ENCODE measurements at places on chromosomes 5 and 9.

GRCh38 chr9:76351006-76351405 is 43.2 kb downstream of the RFK start:
- DNase-seq: no peak

GRCh38 chr9:135422341-135422944 is 57.1 kb upstream of the PPP1R26 start:
- DNase-seq: no peak

GRCh38 chr9:31588756-31589155 is 795.7 kb upstream of the ACO1 start:
- DNase-seq: no peak

GRCh38 chr9:122807271-122807900 is 7.5 kb downstream of the OR1K1 start:
- no peak for DNase-seq

DNA sequence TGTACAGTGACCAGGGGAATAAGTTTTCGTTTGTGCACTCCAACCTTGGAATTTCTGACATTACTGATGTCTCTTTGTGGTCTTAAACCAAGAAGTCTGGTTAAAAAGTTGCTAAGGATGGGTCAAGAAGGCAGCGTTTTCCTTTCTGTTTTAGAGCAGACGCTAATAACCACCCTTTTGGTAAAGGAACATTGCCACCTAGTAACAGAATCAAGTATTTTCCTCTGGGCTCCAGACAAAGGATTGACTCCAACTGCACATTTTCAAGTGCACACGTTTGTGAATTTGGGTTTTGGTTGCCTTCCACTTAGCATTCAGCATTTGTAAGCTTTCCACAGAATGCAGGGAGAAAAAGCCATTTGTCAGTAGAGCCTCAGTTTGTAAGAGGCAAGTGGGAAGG is 22.2 kb upstream of the CEP78 start:
- DNase-seq: no peak

- peak; percentile 29 for DNase-seq
Measured at GRCh38 chr9:127976498-127976897, 4.3 kb downstream of the EEIG1 start.

- no peak for DNase-seq
Measured at GRCh38 chr9:95425910-95426551, 90.7 kb downstream of the PTCH1 start.

DNA sequence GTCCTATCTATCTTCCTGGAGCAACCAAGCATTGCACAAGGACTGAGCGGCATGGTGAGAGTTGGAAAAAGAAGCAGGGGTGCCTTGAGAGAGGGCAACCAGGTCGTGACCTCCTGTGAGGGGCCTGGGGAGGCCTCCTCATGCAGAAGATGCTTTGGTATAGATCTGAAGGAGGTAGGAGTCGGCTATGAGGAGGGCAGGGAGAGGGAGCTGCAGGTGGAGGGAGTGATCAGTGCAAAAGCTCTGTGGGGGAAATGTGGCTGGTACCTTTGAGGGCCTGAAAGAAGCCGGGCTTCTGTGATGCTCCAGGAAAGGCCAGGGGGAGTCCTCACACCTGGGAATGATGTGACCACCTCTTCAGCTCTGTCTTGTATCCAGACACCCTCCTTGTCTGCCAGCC is 3.6 kb upstream of the SLC25A48 start:
- no peak for DNase-seq

DNA sequence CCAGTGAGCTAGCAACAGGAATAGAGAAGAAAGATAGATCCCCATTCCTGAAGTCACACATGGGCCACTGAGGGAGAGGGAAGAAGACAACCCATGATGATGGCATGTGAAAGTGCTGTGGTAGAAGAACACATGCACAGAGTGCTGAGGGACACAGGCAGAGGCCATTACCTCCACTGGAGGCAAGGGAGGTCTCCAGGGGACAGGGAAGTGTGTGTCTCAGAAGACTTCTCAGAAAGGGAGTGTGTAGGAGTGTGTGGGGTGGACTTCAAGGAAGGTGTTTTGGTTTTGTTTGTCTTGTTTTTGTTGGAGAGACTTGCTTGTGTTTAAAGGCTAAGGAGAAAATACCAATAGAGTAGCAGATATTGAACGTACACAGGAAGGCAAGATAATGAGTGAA is 77.0 kb upstream of the SMARCA2 start:
- no peak for DNase-seq

DNA sequence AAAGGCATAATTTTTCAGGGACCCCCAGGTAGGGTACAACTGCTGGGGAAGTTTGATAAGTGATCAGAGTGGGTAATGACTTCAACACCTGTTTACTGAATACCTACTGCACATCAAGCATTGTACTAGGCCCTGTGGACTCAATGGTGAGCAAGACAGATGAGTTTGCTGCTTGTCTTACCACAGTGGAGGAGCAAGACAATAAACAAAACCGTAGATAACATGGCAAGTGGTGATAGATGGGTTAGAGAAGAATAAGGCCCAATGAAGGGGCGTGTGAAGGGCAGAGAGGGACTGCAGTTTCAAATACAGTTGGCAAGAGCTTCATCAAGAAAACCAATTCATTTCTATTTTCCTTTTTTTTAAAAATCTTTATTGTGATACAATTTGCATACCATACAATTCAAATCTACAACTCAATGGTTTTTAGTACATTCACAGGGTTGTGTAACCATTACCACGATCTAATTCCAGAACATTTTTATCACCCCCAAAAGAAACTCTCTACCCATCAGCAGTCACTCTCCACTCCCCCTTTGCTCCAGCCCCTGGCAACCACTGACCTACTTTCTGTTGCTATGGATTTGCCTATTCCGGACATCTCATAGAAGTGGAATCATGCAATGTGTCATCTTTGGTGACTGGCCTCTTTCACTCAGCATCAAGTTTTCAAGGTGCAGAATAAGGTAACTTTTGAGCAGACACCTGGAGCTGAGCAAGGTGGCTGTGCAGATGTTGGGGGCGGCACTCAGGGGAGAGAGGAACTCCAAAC is 31.9 kb upstream of the HAND1 start:
- no peak for DNase-seq

- no peak for DNase-seq
Measured at GRCh38 chr5:132074772-132075718, 1.5 kb downstream of the CSF2 start.

GRCh38 chr9:77177894-77178794 is 810 bp downstream of the VPS13A start:
- peak; percentile 57 for DNase-seq

GRCh38 chr9:12416716-12417115 is 276.5 kb upstream of the TYRP1 start:
- no peak for DNase-seq

GRCh38 chr5:14204011-14204670 is 61.0 kb downstream of the TRIO start:
- DNase-seq: no peak

GRCh38 chr5:35052838-35053237 is 5.1 kb upstream of the AGXT2 start:
- no peak for DNase-seq

DNA sequence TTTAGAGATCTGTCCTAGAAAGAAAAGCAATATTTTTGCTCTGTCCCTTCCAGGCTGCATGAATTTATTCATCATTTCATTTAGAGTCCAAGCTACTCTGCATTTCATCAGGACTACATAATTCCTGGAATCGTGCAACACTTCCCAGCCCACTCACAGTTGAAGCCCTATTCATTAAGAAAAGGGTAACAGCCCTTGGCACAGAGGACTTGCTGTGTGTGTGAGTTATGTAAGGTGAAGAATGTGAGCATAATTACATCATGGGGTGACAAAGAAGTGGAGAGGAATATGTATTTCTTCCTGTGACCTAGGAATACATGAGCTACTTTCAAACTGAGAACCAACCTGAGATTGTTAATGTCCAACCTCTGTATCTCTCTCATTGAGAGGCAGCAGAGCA is 317.4 kb downstream of the ARHGEF28 start:
- no peak for DNase-seq

- DNase-seq: no peak
Measured at GRCh38 chr5:122457178-122457826, 145.3 kb downstream of the SNCAIP start.

- DNase-seq: no peak
Measured at GRCh38 chr9:128282500-128282899, 6.4 kb downstream of the SWI5 start.

GRCh38 chr5:58849921-58850667 is 267.2 kb downstream of the RAB3C start:
- DNase-seq: no peak

GRCh38 chr9:109981091-109981490 is 201.1 kb downstream of the PALM2AKAP2 start:
- no peak for DNase-seq

DNA sequence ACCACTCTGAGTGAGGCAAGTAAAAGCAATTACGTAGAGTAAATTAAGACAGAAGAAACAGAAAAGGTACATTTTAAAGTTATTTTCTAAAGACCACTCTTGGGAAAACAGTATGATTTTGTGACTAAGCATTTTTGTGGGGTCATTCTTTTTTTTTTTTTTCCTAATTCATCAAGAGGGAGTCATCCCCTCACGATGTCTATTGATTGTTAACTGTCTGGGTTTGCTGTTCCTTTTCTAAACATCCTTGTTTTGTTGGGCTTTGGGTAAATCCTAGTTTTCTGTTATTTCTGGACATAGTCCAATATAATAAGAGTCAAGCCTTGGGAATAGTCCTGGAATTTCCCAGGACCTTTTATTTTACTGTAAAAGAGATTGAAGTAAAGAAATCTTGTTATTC is 63.8 kb downstream of the ANKRD55 start:
- no peak for DNase-seq

DNA sequence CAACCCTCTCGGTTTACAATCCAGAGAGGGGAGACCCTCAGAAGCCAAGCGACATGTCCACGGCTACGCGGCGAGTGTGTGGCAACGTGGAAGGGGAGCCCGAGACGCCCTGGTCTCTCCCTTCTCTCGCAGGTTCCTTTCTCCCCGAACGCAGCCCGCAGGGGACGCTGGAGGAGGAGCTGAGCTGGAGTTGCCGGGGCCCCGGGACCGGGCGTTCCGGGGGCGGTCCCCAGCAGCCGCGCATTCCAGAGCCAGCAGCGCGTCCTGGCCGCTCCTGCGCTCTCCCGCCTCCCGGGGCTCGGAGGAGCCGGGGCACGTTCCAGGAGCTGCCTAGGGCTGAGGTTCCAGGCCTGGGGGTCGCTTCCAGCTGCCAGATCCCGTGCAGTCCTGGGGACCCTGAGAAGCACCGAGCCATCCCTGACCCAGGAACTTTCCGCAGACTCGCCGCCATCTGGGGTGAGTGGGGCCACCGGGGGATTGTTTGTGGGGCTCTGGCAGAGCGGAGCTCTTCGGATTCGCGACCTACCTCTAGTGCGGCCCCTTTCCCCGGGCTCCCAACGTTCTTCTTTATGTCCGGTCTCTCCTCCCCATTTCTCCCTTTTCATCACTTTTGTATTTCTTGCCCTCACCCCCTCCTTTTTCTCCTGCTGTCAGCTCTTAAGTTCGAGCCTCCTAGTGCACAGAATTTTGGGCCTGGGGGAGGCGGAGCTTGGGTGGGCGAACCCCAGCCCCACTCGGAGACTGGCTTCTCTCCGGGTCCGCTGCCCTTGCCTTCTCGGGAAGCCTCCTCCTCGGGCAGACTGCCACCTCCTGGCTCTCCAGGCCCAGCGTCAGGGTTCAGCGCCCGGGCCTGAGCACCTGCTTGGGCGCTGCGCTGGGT is at the start of gene SMIM3:
SMIM3 (plus strand) TSS at position 241 of the 880 bp plus-strand sequence. CDS start 16,684 bp downstream, outside the sequence.
- DNase-seq: peak; percentile 58

GRCh38 chr5:4570047-4570995 is 569.8 kb upstream of the ADAMTS16 start:
- DNase-seq: no peak

DNA sequence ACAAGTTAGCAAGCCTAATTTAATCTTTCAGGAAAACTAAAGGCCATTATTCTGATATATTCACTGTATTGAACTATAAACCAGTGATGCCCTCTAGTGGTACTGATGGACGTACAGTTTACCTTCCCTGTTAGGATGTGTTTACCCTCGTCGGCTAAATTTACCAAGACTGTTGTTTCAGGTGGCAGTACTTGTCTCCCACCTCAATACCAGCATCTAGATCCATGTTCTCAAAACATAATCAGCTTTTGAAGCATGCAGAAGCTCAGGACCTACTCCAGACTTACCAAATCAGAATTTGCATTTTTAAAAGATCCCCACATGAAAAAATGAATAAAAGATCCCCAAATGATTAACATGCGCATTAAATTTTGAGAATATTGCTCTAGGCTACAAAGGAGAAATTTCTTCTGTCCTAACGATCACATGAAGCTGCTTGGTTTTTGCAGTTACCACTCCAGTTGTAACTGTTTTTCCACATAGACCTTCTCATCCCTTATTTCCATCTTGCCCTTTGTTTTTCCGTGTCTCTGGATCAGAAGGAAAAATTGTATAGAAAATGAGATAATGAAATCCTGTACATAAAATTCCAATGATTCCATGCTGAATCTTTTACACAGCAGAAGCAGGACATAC is 3.2 kb upstream of the BAAT start:
- DNase-seq: no peak

GRCh38 chr9:128026255-128026772 is 40.8 kb downstream of the NAIF1 start:
- DNase-seq: peak; percentile 70

- DNase-seq: no peak
Measured at GRCh38 chr9:3939820-3940219, 360.0 kb downstream of the GLIS3 start.

DNA sequence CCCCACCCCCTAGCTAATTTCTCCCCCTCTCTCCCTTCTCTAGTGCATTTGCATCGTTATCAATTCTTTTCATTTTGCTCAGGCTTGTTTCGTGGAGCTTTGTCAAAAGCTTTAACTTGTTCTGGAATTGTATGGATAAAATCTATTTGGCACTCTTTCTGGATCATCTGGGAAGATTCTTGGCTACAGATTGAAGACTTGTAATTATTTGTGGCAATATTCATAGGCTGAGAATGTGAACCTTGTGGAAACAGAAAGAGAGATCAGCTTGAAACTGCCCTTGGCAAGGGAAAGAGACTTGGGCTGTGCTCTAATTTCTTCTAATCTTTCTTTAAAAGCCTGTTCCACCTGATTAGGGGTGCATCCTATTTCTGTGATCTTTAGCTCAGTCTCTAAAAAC is 340.6 kb upstream of the DAB2 start:
- no peak for DNase-seq

- no peak for DNase-seq
Measured at GRCh38 chr5:154221371-154221896, 30.9 kb downstream of the GALNT10 start.

GRCh38 chr5:55304584-55304983 is 2.9 kb downstream of the DHX29 start:
- DNase-seq: no peak

- DNase-seq: no peak
Measured at GRCh38 chr9:70534061-70534460, 119.6 kb upstream of the KLF9 start.

- no peak for DNase-seq
Measured at GRCh38 chr9:68427216-68427977, 71.0 kb downstream of the PGM5 start.

All from activated CD4-positive, CD25-positive, alpha-beta regulatory T cell treated with anti-CD3 and anti-CD28 coated beads, Interleukin-2, amount 50 U/mL, for 72 hours (primary cell).